IMR-90 (cell line): ENCODE measurements at places on chromosomes 16 and 17. TPM values are rescaled to one million over a fixed set of nuclear protein-coding genes. Genes with fewer than 3 reads are reported as not detected.

GRCh38 chr16:87221633-87222032 lies 95.6 kb downstream of the C16orf95 start:
- no peak for DNase-seq

DNA sequence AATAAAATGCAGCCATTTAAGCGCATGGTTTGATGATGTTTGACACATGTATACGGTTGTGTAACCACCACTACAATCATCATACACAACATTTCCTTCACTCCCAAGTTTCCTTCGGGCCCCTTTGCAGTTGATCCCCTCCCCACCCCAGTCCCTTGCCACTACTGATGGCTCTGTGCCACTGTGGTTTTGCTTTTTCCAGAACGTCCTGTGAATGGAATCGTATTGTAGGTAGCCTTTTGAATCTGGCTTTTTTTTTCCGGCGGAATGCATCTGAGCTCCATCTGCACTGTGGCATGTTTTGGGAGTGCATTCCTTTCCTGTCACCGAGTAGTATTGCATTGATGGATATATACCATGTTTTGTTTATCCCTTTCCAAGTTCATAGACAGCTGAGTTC lies 15.1 kb upstream of the MAP2K3 start:
- no peak for DNase-seq

DNA sequence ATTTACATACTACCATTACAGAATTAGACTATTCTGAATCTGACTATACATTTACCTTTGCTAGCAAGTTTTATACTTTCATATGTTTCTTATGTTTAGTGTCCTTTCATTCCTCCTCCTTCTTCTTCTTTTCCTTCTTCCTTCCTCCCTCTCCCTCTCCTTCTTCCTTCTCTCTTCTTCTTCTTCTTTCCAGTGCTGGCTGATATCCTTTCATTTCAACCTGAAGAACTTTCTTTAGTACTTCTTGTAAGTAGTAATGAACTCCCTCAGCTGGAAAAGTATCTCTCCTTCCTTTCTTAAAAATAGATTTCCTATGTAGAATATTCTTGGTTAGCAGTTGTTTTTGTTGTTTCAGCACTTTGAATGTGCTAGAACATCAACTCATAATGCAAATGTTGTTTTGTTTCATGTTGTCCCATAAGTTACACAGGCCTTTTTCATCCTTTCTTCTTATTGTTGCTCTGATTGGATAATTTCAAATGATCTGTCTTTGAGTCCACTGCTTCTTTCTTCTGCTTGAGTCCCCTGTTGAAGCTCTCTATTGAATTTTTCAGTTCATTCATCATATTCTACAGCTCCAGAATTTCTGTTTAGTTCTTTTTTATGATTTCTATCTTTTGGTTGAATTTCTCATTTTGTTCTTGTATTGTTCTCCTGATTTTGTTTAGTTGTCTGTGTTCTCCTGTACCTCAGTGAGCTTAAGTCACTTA lies 15.1 kb upstream of the TBX4 start:
- no peak for DNase-seq

DNA sequence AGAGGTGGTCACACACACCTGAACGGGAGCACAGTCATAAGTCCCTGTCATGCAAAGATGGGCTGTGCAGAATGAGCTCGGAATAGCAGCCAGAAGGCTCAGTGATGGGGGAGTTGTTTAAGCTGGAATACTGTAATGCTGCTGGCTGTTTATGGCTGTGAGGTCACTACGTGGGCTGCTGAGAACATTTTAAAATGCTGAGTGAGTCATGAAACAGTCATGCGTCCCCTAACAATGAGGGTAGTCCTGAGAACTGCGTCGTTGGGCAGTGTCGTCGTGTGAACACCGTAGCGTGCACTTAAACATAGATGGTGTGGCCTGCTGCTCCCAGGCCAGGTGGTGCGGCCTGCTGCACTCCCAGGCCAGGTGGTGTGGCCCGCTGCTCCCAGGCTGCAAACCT lies 39.7 kb downstream of the TBCD start:
- DNase-seq = peak; percentile 98

DNA sequence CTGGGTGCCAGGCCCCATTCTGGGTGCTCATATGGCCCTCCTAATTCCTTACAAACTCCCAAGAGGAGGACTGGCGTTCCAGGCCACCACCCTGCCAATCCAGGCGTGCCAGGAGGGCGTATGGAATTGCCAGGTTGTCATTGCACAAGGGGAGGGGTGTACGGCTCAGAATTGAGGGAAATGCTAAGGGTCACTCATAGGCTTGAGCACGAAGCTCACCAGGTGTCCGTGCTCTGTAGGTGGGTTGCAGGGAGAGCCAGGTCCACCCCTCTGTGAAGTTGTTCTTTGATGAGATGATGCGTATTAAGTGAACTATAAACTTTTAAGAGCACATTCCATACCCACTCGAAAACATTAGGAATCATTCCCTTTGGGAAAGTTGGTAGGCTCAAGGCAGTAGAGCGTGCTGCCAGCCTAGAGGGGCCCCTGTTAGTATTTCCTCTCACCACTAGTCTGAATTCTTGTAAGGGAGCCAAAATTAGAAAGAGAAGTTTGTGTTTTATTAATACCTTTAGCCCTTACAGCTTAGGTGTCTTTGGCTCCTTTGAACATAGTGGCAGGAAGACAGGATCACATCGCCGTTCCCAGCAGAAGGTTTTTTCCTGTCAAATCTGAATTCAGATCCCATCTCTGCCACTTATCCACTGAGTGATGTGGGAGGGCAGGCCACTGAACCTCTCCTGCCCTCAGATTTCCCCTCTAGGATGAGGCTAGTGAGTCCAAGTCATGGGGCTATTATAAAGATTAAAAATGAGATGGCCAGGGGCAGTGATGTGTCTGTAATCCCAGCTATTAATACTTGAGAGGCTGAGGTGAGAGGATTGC lies 38.7 kb upstream of the NFAT5 start:
- no peak for DNase-seq

DNA sequence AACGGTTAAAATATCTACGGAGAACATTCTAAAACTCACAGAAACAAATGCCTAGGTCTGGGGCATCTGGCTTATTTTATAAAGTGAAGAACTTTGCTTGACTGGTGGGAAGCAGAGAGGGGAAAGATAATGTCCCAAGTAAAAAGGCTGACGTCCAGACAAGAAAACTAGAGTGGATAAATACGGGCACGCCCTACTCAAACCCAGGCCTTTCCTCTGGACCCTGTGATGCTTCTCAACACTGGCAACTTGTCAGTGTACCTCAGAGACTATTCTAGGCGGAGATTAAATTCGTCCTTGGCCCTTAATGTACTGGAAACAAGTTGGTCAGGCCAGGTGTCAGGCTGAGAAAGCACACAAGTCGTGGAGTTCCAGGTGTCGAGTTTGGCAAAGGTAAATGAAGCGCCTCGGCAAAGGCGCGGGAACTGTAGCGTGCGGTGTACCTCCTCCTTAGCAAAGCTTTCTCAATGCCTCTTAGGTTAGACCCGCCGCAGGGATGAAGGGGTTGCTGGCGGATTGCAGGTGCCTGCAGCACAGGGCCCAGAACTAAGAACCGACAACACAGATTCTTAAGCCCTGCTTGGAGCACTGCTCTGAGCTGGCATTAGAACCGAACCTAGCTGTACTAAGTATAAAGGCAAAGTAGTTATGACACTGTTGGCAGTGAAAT lies 668 bp upstream of the UNK start:
- DNase-seq = no peak

DNA sequence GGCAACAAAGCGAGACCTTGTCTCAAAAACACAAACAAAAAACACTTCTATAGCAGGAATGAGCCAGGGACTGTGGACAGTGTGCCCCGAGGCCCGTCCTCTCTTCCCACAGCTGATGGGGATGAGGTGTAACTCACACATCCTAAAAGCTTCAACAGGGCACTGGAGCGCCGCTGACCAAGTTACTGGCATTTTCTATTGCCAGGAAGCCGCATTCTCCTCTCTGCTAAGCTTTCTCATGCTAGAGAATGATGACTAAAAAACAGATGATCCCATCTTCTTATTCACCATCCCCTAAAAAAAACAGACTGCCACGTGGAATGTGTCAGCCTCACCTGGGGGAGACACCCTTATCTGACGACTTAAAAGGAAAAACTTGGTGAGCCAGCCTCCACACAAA lies 16.3 kb downstream of the CARHSP1 start:
- DNase-seq = no peak

- peak; percentile 17 for DNase-seq
These were observed 66.0 kb upstream of the ZNF423 start for GRCh38 chr16:49921791-49922456.

GRCh38 chr17:10748531-10749181 lies 18.8 kb upstream of the TMEM220 start:
- no peak for DNase-seq

- no peak for DNase-seq
These were observed 117.6 kb downstream of the CCT6B start for GRCh38 chr17:34843682-34844081.

DNA sequence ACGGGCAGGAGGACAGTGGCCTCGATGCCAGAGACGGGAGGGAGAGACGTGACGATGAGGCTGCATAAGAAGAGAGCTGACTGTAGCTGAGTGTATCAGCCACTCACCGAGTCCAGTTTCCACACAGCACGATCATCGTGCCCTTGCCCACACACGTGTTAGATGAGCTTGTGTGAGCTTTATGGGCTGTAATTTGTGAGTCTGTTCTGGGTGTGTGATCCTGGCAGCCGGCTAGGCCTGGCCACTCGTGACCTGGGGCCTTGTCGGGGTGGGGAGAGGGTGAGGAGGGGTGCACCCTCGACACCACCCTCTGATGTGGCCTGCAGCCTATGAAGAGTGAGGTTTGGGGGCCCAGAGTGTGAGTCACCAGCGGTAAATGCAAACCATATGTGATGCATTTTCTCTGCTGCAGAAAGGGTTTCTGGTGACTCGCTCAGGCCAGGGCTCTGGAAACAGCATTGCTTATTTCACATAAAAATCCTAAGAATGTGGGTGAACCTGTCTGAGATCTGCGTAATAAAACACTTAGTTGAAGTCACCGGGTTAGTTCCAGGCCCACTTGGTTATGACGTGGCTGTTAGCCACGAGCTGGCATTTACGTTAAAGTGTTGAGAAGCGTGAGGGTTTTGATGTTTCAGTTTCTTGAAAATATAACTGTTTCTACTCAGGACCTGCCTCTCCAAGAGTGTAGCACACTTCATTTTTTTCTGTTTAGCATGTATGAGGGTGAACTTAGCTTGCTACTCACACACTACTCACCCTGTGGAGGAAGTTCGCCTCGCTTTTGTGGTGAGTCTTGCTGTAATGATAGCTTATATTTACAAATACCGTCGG lies 4.2 kb downstream of the METRNL start:
- DNase-seq = peak; percentile 99

- DNase-seq = peak; percentile 9
These were observed 536 bp downstream of the SLC38A10 start for GRCh38 chr17:81294512-81295030.

DNA sequence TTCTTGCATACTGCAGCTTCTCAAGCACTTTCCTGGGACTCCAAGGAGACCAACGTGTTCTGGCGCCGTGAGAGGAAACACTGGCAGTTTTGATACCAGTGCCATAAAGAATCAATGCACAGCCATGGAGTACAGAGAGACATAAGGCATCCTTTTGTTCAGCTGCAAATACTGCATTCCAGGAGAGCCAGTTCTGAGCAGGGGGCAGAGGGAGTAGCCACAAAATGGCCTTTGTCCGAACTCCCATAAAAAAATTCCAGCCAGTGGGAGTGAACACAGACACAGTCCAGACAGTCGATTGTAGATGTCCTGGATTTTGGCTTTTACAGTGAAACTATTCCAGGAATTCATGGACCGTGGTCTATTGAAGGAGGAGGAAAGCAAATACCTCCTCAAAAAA lies 36.2 kb upstream of the TEKT3 start:
- peak; percentile 54 for DNase-seq

- DNase-seq = no peak
These were observed 91.7 kb upstream of the TOB1 start for GRCh38 chr17:50957600-50958575.

DNA sequence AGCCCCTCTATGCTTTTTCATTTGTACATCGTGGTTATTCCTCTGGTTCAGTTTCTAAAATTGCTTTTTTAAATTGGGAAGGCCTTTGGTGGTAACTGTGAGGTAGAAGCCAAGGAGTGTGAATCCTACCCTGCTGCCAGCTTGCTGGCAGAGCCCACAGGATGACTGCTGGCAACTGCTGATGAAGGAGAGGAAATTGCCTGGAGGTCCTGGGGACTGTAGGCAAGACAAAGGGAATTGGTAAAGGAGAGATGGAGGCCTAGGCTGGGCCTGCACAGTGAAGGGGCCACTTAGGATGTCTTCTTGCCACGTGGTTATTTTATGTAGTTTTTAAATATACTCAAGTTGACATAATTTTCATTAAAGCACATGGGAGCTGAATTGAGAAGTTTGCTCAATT lies 15.8 kb downstream of the C17orf58 start:
- DNase-seq = no peak

DNA sequence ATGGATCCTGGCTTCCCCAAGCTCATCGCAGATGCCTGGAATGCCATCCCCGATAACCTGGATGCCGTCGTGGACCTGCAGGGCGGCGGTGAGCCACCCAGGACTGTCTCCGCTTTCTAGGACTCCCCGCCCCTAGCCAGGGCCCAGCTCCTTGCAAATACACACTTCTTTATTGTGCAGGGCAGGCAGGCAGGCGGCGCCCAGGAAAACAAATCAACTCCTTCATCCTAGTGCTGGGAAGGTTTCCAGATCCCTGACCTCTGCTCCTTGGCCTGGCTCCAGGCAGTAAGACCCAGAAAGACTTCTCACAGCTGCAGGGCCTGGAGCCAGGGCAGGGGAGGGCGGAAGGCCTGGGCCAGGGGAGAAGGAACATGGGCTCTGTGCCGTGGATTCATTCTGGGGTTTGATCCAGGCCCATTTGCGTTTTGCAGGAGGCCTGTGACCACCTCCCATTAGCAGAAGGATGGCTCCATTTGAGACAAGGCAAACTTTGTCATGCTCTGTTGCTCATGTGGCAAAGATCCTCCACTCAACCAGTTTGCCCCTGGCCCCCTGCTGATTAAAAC lies 6.0 kb upstream of the LPCAT2 start:
- peak; percentile 93 for DNase-seq

DNA sequence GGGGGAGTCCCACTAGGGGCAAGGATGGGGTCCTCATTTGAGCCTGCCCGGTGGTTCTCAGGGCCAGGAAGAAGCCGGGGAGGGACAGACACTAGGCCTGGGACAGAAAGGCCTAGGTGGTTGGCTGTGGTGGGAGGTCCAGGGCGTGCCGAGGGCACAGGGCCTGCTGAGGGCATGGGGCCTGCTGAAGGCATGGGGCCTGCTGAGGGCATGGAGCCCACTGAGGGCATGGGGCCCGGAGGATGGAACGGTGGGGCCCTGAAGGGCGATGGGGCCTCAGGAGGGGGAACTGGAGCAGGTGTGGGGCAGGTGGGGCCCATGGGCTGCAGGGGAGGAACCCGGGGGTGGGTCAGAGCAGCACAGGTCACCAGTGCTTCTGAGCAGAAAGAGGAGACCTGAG lies 31.2 kb downstream of the PELP1 start:
- DNase-seq = no peak

TEDC2 gene
- total RNA-seq = 3.6 TPM in 2 replicates

SLC38A8 gene
- not detected in 2 replicates for total RNA-seq

TUBG2 gene
- 3.3 and 3.6 TPM in 2 replicates for total RNA-seq

FBXW10 gene
- not detected in 2 replicates for total RNA-seq
